Stimulated activated CD4-positive, alpha-beta T cell treated with anti-CD3 and anti-CD28 coated beads, Interleukin-15, amount 100 ng/mL, for 1 hour (primary cell): ENCODE measurements at places on chromosomes 1 and 21.

GRCh38 chr1:36553591-36554322 is 71.0 kb upstream of the CSF3R start:
- DNase-seq = peak; percentile 36

DNA sequence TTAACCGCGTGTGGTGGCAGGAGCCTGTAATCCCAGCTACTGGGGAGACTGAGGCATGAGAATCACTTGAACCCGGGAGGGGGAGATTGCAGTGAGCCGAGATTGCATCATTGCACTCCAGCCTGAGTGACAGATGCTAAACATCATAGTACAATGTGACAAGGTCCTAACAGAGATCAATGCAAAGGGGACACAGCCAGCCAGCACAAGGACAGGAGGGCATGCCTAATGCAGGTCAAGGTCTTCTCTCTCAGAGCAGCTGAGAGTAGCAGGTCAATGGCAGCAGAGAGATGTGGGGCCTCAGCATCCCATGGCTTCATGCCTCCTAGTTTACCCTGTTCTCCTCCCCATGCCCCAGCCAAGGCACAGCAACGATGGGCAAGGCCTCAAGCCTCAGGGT is 3.0 kb upstream of the SMIM11 start:
- no peak for DNase-seq

DNA sequence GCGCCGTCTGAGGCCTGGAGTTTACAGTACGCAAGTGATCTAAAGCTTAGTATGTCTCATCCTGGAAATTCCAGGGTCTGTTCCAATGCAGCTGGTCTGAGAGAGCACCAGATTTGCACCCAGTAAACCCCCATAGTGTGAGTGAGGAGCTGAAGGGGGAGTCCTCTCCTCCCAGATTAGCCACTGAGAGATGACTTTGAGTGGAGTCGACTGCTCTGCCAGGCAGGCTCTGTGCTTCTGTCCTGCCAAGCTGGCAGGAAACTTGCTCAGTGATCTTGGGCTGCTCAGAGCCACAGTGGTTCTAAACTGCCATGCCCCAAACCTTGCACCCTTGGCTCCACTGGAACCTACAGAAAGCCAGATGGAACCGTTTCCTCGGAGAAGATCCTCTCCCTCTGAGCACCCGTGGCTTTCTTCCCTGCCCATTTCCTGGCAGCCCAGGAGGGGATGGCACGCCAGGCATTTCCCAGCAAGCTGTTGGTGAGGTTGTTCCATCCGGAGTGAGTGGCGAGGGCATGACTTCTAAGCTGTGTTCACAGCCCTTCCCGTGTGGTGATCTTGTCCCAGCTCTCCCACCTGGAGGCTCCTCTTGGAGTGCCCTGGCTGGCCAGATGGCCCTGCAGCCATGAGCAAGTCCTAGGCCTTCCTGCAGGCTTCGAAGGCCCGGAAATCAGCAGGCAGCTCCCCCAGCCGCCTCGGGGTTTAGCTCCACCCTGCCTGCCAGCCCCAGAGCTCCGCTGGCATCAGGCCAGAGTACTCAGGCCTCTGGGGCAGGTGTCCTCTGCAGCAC is 125.9 kb upstream of the VAMP3 start:
- DNase-seq = no peak

DNA sequence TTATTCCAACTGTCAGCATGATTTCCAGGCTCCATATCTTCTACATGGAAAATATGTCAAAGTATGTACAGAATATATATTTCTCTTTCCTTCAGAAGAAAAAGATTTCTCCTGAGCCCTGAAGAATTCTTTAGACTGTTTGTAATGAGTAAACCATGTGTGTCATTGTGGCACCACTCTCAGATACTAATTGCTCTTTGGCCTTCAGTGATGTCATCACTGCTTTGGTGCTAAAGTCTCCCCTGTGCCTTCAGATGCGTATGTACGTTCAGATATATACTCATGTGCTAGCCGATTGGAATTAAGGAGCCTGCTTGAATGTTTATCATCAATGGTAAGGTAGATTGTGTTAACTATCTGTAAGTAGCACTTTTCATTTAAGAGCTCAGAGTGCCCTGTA is 20.6 kb upstream of the NBL1 start:
- no peak for DNase-seq
